ENCODE measurements at places on chromosomes 4 and X.

GRCh38 chr4:169250796-169251195 lies 20.0 kb downstream of the SH3RF1 start:
- DNase-seq, result no peak

DNA sequence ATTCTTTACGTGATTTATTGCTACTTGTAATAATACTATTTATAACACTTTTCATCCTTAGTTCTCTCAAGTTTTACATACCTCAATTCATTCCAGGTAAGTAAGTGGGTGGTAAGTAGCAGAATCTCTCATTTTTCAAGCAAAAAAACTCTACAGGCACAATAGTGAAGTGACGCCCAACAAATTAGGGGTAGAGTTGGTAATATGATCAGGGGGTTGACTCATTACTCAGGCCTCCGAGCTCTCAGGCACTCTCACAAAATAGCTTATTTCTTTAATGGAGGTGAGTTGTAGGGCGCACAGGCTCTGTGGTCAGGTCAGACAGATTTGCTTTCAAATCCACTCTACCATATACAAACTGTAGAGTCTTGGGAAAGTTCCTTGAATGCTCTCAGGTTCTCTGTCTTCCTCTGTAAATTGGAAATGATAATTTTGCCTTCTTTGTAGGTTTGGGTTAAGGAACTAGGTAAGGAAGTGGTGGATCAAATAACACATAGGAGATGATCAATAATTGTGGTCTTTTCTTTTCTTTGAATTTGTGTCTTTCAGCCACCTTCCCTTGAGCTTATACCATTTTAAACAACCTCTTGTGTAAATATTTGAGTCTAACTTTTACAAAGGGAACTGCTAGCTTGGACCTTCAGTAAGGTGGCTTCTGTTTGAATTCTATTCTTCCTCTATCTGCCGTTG lies 134.9 kb upstream of the LEF1 start:
- DNase-seq, result no peak

GRCh38 chr4:142211444-142211843 lies 575.1 kb downstream of the IL15 start:
- no peak for DNase-seq

- DNase-seq, result no peak
These were observed 52.1 kb upstream of the RAP1GDS1 start for GRCh38 chr4:98209111-98209510.

DNA sequence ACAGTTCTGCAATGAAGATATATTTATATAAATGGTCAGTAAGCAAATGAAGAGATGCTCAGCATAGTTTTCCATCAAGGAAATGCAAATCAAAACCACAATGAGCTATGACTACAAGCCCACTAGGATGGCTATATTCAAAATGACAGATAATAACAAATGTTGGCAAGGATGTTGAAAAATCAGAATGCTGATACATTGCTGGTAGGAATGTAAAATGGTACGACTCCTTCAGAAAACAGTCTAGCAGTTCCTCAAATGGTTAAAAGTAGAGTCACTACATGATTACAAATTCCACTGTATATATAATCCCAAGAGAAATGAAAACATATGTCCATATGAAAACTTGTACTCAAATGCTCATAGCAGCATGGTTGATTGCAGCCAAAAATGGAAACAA lies 425.0 kb upstream of the ATOH1 start:
- DNase-seq, result no peak

DNA sequence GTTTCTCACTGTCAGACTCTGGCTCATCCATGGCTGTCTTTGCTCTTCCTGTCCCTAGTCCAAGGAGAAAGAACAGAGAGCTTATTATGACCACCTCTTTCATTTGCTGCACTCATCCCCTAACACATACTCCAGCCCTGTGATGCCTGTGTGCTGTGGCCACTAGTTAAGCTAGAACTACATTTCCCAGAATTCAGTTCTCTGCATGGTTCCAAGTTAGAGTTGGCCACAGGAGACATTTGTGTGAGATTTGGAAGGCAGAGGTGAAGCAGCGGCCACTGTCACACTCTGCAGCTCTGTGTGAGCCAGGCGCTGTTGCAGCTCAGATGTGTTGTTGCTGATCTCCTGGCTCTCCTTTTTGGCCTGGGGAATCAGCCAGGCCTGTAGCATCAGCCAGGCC lies 188.2 kb upstream of the ATP6AP2 start:
- no peak for DNase-seq

GRCh38 chrX:33273535-33273934 lies 62.2 kb upstream of the DMD start:
- DNase-seq, result no peak

DNA sequence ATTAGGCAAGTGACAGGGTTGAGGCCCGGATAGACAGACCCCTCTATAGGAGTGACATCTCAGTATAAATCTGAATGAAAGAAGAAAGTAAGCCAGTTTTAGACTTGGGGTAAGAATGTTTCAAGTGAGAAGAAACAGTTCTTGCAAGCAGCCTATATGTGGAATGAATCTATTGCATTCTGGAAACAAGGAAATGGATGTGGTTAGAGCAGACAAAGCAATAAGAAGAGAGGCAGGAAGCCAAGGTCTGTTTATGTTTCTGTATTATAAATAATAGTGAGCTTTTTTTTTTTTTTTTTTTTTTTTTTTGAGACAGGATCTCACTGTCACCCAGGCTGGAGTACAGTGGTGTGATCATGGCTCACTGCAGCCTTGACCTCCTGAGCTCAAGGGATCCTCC lies 255.8 kb downstream of the UNC5C start:
- DNase-seq, result no peak

DNA sequence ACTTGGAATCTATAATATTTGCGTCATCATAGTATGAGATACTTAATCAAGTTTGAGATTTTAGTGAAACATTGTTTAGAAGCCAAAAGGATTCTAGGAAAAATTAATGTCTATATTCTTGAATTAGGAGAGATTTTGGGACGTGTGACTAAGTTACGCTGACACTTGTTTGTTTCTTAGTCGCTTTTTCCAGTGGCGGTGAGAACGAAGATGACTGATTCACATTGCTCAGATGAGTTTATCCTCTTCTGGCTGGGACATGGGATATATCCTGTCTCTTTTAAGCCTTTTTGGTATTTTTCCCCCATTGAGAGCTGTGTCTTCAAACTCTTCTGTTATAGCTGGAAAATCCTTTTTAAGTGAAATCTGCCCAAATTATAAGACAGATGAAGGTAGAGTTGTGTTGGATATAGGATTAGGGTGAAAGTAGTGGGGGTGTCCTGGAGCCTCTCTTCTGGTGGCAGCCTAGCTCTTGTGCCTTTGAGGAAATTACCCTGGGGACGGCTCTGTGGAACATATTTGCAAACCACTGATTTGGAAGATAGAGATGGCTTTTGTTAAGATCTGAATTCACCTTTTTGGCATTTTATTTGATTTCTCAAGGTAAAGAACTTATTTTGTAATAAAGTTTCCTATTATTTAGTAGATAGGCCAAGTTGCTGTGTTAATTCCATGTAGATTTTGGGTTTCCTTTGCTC lies 49.7 kb downstream of the HTT start:
- DNase-seq, result no peak

- no peak for DNase-seq
These were observed 1144.3 kb downstream of the ADGRL3 start for GRCh38 chr4:62344474-62344873.

DNA sequence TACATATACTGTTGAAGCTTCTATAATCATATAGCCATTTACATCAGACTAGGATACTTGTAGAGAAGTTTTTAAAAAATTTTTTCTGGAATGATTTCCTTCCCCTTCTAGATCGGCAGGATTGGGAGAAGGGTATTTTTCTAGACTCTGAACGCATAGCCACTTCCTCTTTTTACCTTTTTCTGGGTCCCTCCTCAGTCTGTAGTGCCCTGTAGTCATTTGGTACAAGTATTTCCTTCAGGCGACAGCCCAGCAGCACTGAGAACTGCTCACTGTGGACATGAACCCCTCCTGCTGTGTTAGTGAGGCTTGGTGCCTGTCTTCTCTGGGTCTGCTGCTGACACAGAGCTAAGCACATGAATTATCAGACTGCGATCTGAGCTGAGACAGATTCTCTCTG lies 255.4 kb downstream of the ARHGAP10 start:
- no peak for DNase-seq

DNA sequence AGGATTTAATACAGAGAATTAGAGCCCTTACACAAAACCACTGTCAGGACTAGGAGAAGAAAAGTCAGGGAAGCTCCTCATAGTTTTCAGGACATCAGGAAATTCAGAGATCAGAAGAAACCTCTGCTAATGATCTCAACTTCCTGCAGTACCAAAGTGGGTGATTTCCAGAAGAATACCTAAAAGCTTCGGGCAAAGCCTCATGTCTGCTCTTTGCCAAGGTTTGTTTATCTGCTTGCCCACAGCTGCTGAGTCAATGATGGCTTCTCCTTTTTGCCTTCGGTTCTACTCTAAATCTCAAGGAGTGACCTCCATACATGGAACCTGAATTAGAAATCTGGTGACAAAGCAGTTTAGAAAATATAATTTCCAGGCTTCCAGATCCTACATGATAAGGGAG lies 68.4 kb downstream of the USP38 start:
- no peak for DNase-seq

GRCh38 chr4:99679204-99679603 lies 21.6 kb upstream of the C4orf54 start:
- peak; percentile 87 for DNase-seq

DNA sequence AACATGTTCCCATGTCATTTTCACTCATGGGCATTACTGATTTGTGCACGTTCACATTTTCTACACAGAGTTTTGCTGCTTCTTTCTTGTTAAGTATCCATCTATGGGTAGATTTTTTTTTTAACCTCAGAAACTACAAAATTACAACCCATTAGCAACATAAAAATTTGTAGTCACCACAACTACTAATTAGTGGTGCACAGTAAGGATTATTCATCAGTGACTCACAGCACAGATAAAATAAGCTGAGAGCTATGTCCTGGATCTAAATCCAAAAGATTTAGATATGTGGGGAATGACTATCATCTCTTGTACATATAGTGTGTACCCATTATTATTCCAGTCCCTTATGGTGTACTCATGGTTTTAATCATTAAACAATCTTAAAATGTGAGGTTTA lies 19.7 kb upstream of the AMELX start:
- no peak for DNase-seq

GRCh38 chrX:29376584-29376983 lies 789.3 kb downstream of the IL1RAPL1 start:
- DNase-seq, result no peak

DNA sequence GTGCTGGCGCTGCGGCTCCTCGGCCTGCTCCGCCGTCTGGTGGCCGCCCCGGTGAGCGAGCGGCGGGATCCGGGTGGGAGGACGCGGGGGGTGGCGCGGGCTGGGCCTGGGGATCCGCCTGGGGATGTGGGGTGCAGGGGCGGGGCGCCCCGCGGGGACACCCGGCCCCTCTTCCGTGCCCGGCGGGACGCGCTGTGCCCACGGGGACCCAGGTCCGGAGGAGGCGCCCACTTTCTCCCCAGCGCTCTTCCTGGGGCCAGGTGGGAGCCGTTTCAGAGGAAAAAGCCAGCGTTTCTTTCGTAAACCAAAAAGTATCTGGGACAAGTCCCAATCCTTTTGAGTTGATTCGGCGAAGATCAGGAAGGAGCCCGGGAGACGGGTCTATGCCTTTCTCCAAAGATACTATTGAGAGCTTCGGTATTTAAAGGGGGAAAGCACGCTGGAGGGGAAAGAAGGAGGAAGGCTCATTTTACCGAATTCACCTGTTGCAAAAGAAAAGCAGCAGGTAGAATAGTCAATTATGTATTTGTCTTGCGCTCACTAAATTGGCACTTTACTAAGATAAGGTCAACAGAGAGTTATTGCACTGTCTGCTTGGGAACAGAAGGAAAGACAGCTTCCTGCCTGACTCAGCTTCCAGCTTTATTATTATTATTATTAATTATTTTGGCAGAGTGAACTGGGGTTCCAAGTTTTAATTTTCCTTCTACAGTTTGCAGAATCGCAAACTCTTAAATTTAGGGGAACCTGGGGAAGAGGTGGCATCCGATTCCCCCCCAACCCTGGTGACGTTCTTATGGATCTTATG lies 81.5 kb upstream of the CD99 start:
- DNase-seq, result no peak

GRCh38 chr4:174266416-174266815 lies 17.1 kb downstream of the FBXO8 start:
- no peak for DNase-seq

DNA sequence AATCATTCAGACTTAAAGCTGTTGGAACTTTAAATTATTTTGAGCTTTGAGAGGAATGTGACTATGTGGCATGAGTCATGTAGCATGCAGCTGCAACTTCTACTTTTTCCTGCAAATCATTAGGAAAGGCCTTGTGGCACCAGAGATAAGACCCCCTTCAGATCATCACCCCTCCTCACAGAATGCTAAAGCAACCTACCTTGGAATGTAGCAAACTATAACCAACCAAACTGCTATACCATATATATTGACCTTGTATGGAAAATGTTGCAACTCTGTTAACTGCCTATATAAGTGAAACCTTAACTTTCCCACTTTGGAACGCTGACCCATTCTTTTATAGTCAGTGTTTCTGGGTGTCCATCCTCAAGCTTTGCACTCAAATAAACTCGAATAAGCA lies 32.0 kb downstream of the ATXN3L start:
- no peak for DNase-seq

- DNase-seq, result no peak
These were observed 109.8 kb downstream of the LUZP4 start for GRCh38 chrX:115399306-115399705.

DNA sequence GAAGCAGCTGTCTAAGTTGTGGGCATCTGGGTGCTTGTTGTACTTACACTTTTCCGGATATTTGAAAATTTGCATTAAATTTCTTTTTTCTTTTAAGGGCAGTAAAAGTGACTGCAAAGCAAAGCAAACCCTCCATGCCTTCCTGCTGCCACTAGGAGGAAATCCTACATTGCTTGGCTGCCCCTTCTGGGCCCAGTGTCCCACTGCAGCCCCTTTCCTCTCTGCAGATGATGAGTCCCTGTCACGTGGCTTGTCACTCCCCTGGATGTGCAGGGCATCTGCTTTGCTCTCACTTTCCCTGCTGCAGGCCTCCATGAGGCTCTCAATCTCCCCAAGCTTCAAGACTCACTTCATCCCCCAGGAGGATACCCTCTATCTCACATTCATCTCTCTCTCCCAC lies 12.7 kb downstream of the TSR2 start:
- no peak for DNase-seq

DNA sequence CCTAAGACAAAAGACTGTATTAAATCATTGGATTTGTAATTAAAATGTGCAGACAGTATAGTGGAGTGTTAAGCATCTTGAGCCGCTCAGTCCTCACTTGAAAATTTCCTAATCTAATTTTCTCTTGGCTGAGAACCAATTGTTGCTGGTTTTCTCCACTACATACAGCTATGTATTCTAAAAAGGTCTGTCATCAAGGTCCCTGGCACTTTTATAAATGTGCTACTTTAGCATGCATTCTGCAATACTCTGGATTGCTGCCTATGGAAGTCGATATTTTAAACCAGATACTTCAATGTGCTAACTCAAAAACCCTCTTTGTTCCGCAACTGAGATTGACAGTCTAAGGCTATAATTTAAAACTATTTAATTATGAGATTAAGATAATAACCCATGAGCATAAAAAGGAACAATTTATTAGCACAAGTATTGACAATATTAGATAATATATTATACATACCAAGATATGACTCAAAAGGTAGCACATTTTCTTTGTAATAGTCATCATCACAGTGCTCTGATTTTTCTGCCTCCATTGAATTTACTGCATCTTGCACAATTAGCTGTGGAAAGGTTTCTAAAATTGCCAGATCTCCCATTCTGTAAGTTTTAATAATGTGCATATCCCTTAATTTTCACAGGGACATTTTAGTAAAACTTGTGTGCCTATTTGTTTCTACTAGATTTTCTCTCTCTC lies 815.1 kb downstream of the ADGRL3 start:
- DNase-seq, result no peak
